ENCODE measurements at places on chromosomes 3 and 15.
A peak's percentile ranks its signal among the peaks of the same experiment; 100 is the strongest.

DNA sequence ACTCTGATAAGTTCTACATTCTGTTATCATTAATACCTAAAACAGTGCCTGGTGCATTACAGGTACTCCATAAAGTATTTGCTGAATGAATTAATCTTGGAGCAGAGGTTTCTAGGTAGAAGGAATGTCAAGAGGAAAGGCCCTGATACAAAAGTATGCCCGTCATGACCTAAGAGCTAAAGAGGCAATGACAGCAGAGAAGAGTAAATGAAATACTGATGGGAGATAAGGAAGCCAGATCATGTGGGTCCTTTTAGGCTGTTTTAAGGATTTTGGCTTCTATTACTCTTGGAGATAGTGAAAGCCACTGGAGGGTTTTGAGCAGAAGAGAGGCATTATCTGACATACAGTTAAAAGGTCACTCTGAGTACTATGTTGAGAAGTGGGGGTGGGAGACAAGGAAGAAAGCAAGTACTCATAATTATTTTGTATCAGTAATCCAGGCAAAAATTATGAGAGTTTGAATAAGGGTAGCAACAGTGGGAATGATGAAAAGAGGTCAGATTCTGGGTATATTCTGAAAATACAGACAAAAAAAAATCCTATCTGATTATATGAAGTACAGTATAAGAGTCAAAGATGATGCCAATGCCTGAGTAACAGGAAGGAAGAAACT lies 48.3 kb downstream of the DENND4A start:
- no peak for DNase-seq

GRCh38 chr15:30953731-30954378 lies 37.6 kb downstream of the MTMR10 start:
- no peak for DNase-seq

DNA sequence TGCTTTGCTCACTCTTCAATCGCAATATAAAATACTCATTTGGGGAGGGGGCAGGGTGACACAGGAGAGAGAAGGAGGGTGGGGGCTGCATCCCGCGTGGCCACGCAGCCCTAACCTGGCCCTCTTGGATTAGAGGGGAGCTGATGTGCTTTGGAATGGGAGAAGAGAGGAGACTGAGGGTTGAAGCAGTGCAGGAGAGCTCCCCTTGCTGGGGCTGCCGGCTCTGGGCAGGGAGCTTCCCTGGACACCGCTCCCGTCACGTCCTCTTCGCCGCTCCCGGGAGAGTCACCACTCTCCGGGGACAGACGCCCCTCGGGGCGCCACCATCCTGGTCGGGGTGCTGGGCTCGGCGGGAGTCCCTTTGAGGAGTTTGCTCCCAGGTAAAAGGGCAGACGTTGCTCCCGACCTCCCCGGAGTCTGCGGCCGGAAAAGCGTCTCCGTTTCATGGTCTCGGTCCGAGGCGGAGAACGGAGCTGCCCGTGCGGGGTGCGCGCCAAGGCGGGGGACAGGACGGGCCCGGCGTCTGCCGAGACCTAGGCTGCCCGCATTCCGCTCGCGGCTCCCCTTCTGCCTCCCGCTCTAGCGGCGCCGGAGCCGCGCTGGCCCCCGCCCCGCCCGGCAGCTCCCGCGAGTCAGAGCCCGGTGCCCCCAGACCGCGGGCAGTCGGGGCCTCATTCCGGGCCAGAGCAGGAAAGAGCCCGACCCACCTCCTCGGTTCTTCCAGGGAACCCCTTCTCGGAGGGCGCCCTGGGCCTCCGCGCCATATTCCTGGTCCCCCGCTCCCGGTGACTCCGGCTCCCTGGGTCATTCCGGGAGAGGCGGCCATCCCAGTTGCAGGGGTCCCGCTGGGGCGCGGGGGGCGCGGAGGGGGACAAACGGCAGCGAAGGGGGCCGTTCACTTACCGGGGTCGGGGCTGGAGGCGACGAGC lies 603 bp downstream of the SLC7A14 start:
- peak; percentile 28 for DNase-seq

DNA sequence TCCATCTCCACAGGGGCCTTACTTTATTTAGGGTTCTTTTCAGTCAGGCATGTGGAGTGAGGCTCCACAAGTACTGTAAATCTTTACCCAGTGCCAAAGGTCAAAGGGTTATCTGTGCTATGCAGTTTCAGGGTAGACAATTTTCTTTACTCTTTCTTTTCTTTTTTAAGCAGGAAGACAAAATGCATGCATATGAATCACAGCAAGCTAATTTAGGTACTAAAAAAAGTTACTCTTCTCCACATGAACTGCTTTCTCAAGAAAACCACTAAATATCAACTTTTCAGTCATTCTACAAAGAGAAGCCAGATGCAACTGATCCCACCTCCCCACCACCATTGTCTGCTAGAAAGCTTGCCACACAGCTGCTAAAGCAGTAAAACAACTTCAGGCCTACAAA lies 73.3 kb upstream of the PYGO1 start:
- no peak for DNase-seq

DNA sequence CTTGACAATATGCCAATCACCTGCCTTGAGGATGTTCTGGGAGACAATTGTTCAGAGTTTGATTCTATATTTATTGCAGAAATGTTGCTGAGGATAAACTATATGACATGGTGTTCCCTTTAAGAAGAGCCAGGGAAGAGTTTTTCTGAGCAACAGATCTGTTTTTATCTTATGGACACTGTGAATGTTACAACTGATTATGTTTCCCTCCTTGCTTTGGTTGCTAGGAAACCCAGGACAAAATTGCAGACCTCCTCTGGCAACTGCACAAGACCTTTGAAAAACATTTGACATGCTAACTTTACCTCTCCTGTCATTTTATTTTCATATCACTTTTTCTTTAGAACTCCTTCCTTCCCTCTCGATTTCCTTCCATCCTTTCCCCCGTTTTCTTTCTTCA lies 8.2 kb upstream of the TM6SF1 start:
- no peak for DNase-seq

DNA sequence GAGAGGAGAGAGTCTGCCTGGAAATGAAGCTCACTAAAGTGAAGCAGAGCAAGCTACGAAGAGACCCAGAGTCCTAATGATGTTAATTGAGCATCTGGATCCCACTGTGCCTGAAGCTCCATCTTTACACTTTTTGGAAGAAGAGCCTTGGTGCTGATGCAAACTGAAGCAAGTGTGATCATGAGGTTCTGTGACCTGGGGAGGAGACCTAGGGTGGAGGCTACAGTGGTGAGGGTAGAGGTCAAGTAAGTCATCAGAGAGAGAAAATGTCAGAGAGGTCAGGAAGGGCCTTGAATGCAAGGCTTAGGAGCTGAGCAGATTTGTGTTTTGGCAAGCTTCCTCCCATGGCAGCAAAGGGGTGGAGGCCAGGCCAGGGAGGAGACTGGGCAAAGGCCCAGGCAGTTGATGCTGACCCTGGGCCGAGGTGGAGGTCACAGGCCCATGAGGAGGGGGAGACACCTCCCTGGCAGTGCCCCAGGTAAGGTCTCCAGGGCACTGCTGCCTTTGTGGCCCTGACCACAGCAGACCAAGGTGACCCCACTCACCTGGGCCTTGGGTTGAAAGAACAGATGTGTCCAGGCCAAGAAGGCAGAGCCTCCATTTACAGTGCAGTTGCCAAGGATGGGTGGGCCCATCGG lies 1.6 kb downstream of the GRIP2 start:
- DNase-seq, result no peak

GRCh38 chr3:104939196-104939595 lies 427.5 kb upstream of the ALCAM start:
- DNase-seq, result no peak

- no peak for DNase-seq
Measured at GRCh38 chr15:95498961-95499360, 831.5 kb upstream of the NR2F2 start.

- DNase-seq, result no peak
Measured at GRCh38 chr3:192207651-192208050, 519.7 kb downstream of the FGF12 start.

DNA sequence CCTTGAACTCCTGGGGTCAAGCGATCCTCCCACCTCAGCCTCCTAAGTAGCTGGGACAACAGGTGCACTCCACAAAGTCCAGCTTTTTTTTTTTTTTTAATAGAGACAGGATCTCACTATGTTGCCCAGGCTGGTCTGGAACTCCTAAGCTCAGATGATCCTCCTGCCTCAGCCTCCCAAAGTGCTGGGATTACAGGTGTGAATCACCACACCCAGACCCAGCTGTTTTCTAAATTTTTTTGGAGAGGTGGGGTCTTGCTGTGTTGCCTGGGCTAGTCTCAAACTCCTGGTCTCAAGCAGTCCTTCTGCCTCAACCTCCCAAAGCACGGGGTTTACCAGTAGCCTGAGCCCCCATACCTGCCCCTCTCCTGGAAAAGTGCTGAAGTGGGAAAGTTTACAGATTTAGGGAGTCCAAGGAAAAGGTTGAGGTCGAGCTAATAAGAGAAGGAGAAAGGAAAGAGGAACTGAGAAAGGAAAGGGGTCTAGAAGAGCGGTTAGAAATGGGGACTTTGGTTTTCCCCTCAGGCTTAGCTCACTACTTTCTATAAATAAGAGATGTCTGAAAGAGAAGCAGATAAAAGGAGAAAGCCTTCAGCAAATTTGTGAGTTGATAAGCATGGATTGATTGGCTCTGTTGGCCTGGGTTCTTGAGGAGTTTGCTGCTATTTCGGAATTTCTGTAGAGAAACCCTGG lies 23.6 kb downstream of the UBE2E1 start:
- peak; percentile 58 for DNase-seq

DNA sequence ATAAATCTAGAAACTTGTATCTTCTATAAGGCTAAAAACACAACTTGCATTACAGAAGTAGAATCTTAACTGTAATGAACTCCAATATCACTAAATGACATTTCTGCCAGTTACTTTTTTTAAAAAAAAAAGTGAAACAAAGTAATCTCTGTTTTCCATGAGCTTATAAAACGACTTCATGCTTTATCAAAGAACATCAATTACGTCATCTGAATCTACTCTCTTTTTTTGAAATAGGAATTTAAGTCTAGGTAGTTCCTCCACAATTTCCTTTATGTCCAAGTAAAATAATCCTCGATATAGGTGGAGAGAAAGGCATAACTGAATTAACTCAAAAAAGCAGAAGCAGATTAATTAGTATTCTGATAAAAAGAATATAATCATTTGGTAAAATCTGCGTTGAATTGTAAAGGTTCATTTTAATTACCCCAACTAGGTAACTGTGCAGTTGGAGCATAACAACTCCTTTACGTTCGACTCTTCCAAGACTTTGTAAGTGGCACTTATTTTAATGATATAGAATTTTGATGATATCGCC lies 1.4 kb downstream of the UACA start:
- no peak for DNase-seq

DNA sequence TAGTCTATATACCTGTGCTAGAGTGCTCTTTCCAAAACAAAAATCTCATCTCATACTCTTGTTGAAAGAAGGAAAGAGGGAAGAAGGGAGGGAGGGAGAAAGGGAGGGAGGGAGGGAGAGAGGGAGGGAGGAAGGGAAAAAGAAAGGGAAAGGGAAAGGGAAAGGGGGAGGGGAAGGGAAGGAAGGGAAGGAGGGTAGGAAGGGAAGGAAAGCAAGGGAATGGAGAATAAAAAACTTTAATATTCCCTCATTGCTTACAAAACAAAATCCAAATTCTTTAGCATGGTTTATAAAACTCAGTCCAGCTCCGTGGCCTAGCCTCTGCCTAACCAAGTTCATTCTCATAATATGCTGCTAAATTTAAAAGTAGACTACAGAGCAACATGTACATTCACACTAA lies 104.5 kb downstream of the ERC2 start:
- DNase-seq, result no peak

DNA sequence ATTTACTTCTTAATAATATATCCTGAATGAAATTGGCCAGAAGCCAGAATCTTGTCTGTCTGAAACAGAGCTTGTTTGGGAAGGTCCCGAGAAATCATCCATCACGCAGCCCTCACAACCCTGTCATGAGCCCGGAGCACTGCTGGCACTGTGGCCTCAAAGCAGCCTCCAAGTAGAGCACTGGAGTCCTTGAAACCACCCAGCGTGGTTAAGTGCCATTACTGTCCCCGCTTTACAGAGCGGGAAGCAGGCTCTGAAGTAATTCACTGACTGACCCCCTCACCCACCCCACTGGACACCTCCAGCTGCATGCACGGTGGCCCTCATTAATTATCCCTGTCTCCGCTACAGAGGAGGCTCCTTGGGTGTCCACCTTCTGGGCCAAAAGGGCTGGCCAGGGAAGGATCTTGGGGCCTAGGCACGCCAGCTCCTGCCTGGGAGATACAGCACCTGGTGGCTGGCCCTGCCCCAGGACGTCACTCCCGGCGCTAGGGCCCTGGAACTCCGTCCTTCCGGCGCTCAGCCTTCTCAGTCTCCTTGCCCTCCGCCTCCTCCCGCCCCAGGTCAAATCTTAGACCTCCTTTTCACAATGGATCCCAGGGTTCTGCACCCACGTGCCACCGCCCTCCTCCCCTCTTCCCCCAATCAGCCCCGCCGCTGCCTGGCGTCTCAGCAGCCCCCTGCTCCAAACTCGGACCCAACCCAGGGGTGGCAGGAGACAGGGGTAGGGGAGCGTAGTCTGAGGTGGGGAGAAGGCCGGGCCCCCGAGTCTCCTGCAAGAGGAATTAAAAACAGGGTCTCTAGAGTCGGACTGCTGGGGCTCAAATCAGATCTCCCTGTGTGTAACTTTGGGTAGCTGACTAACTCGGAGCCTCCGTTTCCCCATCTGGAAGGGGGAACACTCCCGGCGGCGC lies 1.1 kb downstream of the TKT start:
- peak; percentile 85 for DNase-seq

DNA sequence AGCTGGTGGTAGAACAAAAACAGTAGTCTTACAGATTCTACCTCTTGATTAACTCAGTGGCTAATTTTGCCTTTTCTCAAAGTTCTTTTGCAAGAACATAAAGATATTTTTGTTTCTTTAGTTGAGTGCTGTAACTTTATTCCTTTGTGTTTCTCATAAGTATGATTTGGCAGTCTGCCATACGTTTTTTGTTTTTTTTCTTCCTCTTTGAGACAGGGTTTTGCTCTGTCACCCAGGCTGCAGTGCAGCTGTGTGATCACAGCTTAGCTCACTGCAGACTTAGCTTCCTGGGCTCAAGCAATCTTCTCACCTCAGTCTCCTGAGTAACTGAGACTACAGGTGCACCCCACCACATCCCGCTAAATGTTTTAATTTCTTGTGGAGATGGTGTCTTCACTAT lies 22.4 kb downstream of the B3GNT5 start:
- no peak for DNase-seq

DNA sequence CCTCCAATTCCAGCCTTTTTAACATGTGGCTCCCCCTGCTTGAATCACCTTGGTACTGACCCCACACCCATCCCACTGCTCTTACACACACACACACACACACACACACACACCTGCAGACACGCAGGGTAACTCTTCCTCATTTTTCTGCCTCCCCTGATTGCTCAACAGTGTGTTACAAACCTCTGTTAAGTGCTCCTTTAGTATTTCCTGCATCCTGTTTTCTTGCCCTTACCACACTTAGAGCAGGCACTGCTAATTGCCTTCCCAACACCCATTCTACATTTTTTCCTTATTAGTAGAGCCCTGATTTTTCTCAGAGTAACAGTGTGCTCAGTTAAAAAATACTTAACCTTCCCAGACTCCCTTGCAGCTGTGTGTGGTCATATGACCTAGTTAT lies 184.0 kb downstream of the EBLN2 start:
- DNase-seq, result no peak

DNA sequence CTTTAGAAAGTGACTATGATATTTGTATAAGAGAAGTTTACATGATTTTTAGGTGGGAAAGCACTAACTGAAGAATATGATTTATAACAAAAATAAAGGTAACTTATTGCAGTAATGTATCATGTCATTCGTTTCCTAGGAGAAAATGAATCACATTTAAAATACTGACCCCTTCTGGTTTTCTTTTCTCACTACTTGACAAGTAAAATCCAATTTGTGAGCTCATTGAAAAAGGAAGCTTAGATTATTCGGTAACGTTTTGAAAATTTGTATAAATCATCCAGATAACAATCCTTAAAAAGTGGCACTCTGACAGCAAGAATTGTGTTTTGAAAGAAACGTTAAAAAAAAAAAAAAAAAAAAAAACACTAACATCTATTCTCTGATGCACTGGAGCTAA lies 39.0 kb downstream of the NSUN3 start:
- DNase-seq, result no peak

All from GM20000 (cell line).